Renal pelvis (tissue), 12 donors: ENCODE measurements at places on chromosomes 5 and 9.
A peak's percentile ranks its signal among the peaks of the same experiment; 100 is the strongest.

DNA sequence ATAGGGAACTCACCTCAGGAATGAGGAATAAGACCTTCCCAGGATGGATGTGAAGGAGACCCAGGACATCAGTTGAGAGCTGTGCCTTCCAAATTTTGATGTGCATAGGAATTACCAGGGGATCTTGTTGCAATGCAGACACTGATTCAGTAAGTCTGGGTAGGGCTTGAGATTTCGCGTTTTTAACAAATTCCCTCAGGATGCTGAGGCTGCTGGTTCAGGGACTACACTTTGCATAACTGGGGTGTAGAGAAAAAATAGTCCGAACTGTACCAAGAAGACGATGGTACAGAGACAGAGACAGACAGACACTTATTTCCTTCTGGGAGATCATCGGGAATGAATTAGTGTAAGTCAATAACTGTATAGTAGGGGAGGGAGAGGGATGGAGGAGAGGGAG lies 82.3 kb upstream of the FREM1 start:
- no peak for DNase-seq

DNA sequence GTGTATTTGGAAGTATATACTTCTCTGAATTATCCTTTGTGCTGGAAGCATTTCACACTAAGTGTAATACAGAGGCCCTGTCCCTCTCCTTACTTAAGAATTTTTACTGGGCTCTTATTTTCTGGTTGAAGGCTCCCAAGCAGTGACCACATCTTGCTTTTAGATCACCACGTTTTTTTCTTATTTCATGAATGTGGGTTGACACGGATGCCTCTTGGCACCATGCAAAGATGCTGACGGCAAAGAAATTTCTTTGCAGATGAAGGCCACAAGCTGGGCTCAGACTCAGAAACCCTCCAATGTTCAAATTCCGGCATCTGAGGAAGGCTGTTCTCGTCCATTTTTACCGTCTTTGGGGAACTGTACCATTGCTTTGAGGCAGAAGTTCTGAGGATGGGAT lies 168.5 kb downstream of the HMHB1 start:
- no peak for DNase-seq

DNA sequence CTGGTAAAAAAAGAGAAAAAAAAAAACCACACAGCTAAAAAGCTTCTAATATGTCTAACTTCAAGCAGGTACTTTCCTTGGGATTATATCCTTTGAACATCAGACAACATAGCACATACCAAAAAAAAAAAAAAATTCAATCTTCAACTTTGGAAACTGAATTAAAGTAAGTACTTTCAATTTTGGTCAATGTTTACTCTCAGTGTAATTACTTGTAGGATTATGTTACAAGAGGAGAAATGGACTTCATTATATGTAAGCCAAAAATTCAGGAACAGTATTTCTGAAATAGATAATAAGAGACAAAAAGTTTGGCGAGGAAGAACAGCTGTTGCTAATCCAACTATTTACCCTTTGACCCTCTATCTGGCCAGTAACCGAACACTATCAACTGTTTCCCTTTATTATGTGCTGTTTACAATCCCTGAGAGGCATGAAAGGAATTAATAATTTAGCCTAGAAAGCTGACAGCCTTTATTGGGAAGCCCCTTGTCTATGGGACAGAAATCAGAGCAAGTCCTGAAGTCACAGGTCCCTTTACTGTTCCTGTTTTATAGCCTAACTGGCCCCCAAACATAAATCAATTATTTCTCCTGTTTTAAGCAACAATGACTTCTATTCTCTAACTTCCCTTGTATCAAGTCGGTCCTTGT lies 46.6 kb downstream of the NR6A1 start:
- peak; percentile 8 for DNase-seq

DNA sequence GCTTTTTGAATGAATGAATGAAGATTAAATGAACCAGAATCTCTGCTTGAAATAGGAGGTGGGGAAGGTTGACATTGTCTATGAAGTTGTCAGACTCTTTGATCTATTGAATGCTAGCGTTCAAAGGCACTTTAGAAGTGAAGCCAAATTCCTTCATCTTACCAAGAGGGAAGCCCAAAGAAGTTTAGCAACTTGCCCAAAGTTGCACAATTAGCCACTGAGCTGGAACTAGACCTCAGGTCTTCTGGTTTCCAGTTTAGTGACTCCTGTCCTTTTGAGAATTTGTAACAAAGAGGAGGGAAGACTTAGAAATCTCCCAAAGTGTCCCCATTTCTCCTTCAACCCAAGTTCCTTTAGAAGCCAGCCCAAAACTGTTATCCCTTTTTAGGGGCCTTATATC lies 20.7 kb upstream of the SLC1A3 start:
- no peak for DNase-seq

- no peak for DNase-seq
Measured at GRCh38 chr5:170273968-170274710, 23.4 kb downstream of the LCP2 start.

- no peak for DNase-seq
Measured at GRCh38 chr5:170553218-170553617, 49.4 kb downstream of the KCNIP1 start.

GRCh38 chr9:118693645-118694044 lies 675.6 kb downstream of the BRINP1 start:
- peak; percentile 16 for DNase-seq

- no peak for DNase-seq
Measured at GRCh38 chr9:92989561-92989960, 42.2 kb downstream of the FGD3 start.

GRCh38 chr9:68651280-68651893 lies 53.7 kb upstream of the PIP5K1B start:
- DNase-seq: no peak
